ENCODE measurements at places on chromosomes 6 and 20.

GRCh38 chr6:9002833-9003232, 567.5 kb upstream of the SLC35B3 start:
- DNase-seq = no peak

- DNase-seq = no peak
Observed at GRCh38 chr20:34982270-34983088, 26.8 kb downstream of the MYH7B start.

DNA sequence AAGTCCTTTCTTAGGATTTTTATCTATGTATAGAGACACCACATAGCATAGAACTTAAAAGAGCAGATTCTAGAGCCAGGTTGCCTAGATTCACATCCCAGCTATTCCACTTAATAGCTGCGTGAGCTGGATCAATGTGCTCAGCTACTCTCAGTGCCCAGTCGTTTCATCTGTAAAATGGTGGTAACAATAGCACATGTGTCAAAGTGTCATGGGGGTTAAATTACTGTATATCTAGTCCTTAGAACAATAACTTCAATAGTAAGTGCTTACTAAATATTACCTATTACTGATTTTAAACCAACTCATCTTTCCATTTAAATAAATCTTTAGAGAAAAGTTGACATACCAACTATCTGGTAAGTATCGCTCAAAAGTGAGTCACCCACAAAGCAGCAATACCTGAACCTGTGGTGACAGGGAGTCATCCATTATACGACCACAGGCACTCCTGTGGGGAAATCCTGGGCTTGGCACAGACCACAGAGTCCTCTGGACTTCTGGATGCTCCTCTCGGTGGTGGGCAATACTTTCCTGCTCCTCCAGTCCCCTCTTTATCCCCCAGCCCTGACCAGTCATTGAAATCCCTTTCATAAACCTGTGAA, 154.8 kb downstream of the PDSS2 start:
- no peak for DNase-seq

GRCh38 chr6:140566781-140567277, 1192.4 kb upstream of the CITED2 start:
- DNase-seq = no peak

- no peak for DNase-seq
Observed at GRCh38 chr6:14726816-14727493, 518.9 kb upstream of the JARID2 start.

DNA sequence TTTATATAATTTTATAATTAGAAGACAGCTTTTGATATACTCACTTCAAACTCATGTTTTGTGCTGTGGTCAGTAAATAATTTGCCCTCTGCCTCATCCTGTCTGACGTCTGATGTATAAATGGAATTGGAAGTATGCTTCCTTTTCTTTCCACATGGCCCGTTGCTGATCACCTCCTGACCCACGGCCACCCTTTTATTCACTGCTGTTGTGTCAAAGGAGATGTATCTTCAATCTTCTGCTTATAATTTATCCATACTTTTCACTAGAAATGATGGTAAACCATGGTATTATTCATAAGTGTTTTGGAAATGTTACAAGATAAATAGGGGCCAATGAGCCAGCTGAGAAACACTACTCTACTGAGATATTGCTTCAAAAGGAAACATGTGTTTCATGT, 841.8 kb downstream of the PHF3 start:
- no peak for DNase-seq

Data from activated CD4-positive, alpha-beta memory T cell treated with anti-CD3 and anti-CD28 coated beads, Interleukin-2, amount 10 ng/mL, durations not matched to agents 7 days and 5 days (primary cell).